ENCODE measurements at places on chromosomes 3 and 15.

DNA sequence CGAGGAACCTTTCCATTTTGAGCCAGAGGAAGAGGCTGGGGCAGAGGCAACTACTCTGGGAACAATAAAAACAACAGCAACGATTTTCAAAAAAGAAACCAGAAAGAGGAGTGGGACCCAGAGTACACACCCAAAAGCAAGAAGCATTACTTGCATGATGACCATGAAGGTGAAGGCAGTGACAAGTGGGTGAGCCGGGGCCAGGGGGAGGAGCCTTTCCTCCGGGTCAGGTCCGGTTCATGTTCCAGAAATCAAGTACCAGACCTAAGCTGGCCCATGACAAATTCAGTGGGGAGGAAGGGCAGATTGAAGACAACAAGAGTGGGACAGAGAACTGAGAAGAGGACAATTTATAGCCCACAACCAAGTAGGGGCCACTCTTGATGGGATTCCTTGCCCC, 77.2 kb upstream of the STT3B start:
- DNase-seq, result no peak

DNA sequence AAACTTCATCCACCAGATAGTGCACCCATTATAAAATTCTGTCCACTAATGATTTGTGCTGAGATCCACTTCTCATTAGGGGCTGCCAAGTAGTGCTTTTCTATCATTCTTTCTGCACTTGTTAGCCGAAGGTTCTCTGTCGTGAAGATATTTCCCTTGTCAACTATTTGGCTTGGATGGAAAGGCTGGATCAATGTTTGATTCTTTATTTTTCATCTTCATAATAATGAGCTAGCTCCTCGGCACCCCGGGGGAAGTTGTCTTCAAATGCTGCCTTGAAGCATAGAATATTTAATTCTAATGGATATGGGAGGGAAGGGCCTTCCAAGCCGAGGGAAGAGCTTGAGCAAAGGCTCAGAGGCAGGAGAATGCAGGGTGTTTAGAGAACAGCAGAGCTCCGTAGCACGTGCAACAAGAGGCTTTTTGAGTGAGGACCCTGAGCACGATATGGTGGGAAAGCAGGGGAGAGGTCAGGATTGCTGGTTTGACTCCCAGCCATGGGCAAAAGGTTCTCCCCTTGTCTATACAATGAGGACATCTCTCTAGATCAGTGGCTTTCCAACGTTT, 16.3 kb upstream of the MUC20 start:
- no peak for DNase-seq

DNA sequence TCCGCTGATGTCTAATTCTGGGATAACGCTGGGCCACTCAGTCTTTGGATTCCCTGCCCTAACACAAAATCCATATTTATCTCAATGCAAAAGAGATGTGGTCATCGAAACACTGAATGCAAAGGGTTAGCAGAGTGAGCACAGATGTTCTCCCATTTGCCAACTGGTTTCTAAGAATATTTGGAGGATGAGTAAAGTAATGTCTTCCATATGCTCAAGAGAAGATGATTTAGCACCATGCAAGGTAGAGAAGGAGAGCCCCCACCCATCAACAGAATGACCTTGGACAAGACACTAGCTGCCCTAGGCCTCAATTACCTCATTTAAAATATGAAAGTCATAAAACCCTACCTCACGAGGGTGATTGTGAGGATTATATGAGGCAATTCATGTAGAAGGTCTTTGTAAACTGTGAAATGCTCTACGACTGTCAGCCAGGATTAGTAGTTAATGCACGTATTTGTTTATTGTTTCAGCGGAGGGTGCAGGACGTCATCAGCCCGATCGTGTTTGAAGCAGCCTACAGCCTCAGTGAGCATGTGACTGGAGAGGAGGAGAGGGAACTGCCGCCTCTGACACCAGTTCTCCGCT, 232.9 kb upstream of the CTDSPL start:
- no peak for DNase-seq

GRCh38 chr15:41085029-41085428, 31.1 kb downstream of the INO80 start:
- no peak for DNase-seq

- no peak for DNase-seq
Measured at GRCh38 chr3:16338999-16339398, 74.0 kb downstream of the OXNAD1 start.

GRCh38 chr3:25437953-25438352, 9.9 kb downstream of the RARB start:
- DNase-seq, result no peak

- DNase-seq, result no peak
Measured at GRCh38 chr3:162489853-162490252, 993.2 kb downstream of the OTOL1 start.

DNA sequence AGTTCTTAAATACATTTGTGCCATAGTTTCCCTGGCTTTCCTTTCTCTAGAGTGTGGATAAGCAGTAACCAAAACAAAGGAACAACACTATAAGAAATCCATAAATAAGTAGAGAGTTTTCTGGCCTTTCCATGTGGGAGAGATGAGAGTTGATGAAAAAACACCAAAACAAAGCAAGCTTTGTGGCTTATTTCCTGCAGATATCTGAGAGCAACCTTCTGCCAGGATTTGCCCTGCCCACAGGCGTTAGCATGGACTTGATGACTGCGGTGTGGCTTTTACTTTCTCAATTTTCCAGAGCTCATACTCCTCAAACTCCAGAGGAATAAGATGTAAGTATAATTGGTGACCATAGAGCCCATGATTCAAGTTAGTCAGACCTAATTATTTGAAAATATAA, 194.9 kb downstream of the RAP2B start:
- no peak for DNase-seq

GRCh38 chr3:160184655-160185054, 40.6 kb upstream of the C3orf80 start:
- no peak for DNase-seq

DNA sequence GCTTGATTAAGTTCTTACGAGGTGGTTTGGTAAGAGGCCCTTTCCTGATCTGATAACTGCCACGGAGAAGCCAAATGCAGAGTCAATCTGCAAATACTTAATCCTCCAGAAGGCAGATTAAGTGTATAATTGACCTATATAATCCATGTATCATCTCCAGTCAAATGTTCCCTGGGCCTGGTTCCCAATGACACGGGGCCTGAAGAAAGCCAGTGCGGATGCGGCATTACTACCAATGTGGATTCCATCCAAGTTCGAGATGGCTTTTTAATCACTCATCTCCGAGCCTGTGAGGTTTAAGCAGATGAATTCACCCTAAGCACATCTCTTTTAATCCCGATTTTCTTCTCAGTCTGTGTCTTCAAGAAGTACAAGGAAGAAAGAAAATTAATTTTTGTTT, 60.0 kb upstream of the FEZF2 start:
- no peak for DNase-seq

GRCh38 chr3:58039601-58040000, 31.4 kb downstream of the FLNB start:
- DNase-seq, result no peak

DNA sequence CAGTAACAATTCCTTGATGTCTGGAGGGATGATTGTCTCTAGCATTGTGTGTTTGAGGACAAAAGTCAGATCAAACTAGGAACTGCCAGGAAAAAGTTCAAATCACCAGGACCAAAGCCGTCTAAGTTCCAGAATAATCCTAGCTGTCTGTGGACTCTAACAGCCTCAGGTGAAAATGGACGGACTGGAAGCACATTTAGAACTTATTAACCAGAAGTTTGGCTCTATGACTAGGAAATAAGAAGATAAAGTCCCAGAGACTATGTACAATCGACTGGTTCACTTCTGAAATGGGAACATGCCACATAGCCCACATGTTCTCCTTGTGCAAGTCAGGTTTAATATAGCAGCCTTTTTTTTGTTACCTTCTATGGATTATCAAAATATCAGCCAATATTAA, 50.6 kb upstream of the SGO1 start:
- no peak for DNase-seq

GRCh38 chr3:15936312-15936711, 138.5 kb upstream of the ANKRD28 start:
- no peak for DNase-seq

DNA sequence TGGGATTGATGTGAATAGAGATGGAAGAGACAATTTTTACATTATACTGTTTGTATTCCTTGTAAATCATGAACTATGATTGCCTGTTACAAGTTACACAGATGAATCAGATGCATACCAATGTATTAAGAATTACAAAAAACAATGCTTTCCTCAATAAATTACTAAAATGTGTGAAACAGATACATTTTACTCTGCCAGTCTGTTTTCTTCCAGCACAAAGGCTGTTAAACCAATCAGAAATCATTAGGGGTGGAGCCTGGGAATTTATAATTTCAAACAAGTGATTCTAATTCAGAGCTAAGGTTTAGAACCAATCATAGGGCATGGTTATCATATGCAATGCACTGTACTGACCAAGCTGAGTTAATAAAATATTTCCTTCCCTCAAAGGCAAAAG, 21.8 kb upstream of the ANKRD28 start:
- no peak for DNase-seq
